Stimulated activated naive CD8-positive, alpha-beta T cell treated with anti-CD3 and anti-CD28 coated beads, Interleukin-15, amount 100 ng/mL, for 72 hours (primary cell): ENCODE measurements at places on chromosomes 12 and 14.

- peak; percentile 61 for DNase-seq
Observed at GRCh38 chr14:92613008-92613658, 99.6 kb downstream of the RIN3 start.

DNA sequence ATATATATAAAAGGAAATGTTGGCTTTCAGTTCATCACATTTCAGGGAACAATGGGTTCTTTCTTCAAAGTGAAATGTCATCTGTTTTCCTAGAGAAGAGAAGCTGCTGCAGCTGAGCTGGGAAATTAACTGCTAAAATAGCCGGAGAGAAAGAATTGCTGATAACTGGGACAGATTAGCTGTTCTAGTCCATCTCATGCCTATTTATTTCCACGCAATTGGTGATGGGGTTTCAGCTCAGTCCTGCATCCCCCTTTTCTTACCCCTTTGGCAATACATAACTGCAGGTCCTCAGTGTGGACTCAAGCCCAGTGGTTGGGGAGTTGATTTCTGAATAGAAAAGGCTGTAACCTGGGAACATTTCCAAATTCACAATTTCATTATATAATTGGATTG is 436.9 kb upstream of the TMEM132C start:
- DNase-seq: no peak

DNA sequence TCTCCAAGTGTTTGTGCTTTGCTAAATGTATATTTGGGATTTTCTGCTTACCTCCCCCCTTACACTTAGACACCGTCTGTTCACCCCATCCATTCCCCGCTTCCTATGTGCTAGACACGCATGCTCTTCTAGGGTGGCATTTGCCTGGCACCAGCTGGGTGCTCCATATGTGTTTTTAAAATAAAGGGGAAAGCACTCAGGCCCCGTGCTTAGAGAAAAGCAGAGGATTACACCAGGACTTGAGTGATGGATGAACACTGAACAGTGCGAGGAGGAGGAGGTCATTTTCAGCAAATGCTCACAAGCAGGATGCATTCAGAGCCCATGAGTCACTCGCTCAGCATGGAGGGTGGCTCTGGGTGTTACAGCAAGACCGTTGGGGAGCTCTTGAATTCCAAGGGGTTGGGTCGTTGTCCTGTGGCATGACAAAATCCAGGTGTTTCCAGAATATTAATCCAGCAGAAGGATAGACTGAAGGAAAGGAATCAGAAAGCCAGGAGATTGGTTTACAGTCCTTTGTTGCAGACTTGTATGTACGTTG is 2.9 kb upstream of the BDKRB1 start:
- DNase-seq: no peak

GRCh38 chr12:123713823-123714585 is 1.9 kb downstream of the ATP6V0A2 start:
- no peak for DNase-seq

DNA sequence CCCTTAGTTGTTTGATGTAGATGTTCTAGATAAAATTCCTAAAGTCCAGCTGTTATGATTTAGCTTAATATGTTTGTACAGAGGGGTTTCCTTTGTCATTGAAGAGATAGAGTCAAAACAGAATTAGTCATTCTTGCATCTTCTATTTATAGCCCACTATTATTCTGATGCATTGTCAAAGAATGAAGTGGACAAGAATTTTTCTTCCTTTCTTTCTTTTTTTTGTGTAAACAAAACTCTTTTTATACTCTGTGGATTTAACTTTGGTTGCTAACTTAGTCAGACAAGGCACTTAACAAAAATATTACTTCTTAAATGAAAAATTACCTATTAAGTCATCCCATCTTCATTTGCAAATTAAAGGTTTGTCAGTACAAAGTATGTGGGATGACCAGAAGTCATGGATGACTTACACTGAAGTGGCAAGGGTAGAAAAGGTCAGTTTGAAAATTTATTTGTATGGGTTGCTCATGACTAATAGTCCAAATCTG is 215.6 kb upstream of the DDHD1 start:
- DNase-seq: no peak

DNA sequence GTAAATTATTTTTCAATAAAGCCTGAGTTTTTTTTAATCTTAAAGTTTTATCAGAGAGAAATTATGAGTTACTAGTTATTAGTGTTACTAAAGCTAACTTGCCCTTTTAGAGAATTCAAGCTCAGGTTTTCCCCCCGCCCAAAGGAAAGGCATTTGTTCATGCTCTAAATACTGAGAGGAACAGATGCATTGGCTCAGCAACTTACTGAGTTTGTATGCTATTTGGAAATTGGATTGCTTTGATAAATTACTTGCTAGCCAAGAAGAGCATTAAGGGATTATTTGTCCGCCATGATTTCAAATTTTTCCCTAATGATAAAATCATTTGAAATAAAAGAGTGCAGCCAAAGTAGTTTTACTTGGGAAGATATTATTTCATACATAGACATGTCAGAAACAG is 149.4 kb downstream of the METTL25 start:
- DNase-seq: no peak

DNA sequence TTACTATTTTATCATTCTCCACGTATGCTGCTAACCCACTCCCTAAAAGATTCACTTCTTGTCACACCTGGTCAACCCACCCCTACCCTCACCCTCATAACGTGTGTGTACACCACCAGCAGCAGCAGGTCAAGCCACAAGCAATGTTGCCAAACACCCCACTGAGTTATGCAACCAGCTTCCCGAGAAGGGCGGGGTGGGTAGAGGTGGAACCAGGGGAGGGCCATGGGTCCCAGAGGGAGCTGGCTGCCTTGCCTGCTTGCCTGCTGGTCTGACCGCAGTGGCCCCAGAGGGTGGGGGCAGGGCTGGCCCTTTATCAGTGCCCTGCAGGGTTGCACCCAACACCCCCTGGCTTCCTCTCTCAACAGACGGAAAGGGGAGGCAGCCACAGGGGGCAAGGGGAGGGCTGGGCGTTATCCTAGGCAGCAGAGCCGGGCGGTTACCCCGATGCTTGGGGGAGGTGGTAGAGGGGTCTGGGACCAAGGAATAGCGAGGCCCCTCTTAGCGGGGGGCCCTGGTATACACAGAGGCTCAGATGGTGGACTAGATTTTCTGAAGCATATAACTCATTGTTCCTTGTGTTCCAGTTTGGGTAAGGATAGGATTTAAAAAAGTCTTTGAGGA is 3.5 kb upstream of the NFE2 start:
- DNase-seq: no peak

GRCh38 chr14:51922624-51923023 is 62.2 kb downstream of the GNG2 start:
- DNase-seq: no peak

- DNase-seq: no peak
Observed at GRCh38 chr12:109501299-109501698, 23.9 kb downstream of the UBE3B start.

DNA sequence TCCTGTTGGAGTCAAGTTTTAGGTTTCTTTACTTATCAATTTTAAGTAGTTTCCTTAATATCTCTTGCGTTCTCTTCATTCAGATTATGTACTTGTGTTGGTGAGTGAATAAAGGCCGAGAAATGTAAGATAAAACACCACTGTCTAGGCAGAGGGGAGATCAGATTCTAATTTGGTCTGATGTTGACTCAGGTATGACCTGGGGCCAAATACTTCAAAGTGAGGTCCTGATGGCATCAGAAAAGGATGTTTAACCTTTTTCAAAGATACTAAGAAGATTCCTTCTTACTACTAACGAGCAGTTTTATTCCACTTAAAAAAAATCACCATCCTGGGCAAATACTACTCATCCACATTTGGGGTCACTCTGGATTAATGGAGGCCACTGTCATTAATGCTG is 26.9 kb downstream of the APPL2 start:
- no peak for DNase-seq

GRCh38 chr12:121610239-121611149 is 15.8 kb upstream of the ORAI1 start:
- no peak for DNase-seq

DNA sequence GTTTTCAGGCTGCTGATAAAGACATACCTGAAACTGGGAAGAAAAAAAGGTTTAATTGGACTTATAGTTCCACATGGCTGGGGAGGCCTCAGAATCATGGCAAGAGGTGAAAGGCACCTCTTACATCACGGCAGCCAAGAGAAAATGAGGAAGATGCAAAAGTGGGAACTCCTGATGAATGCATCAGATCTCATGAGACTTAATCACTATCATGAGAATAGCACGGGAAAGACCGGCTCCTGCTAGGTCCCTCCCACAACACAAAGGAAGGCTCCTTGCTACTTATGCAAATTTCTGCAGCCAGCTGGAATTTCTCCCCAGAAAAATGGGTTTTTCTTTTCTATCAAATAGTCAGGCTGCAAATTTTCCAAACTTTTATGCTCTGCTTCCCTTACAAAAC is 174.1 kb upstream of the RMST start:
- no peak for DNase-seq

DNA sequence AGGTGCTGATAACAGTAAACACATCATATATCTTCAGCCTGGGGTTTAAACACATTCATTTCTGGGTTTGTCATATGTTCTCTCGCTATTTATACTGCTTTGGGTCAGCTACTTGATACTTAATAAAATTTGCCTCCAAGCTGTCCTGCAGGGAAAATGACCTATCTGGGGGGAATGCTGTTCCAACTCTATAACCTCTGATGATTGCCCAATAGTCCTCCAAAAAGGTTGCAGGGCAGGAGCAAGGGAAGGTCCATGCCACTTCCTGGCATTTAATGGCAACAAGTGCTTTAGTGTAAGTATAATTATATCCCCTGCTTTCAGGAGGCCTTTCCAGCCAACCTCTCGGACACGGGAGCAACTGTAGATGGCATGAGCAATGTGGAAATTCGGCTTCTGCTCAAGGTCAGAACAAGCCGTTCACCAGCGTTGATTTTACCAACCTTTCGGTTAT is 198.0 kb upstream of the EEA1 start:
- no peak for DNase-seq

- DNase-seq: no peak
Observed at GRCh38 chr12:113242026-113242418, 20.8 kb downstream of the TPCN1 start.

- DNase-seq: no peak
Observed at GRCh38 chr14:95125221-95125620, 32.1 kb downstream of the DICER1 start.

DNA sequence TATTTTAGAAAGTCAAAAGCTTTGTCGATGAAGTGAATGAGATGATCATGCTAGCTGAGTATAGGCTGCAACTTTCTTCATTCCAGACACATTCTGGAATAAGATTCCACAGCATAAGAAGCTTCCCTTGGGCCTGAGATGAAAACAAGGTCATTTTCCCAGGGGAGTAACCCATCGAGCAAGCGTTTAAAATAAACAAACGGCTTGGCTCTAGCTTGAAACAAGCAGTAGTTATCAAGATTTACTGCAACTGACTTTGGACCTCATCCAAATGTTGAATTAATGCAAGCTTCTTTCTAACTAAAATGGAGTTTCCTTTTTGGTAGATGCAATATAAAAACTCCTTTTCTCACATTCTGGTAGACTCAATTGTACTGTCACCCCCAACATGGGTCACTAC is 23.0 kb downstream of the KCNJ8 start:
- DNase-seq: no peak

GRCh38 chr14:70882776-70883492 is 24.3 kb upstream of the PCNX1 start:
- no peak for DNase-seq

DNA sequence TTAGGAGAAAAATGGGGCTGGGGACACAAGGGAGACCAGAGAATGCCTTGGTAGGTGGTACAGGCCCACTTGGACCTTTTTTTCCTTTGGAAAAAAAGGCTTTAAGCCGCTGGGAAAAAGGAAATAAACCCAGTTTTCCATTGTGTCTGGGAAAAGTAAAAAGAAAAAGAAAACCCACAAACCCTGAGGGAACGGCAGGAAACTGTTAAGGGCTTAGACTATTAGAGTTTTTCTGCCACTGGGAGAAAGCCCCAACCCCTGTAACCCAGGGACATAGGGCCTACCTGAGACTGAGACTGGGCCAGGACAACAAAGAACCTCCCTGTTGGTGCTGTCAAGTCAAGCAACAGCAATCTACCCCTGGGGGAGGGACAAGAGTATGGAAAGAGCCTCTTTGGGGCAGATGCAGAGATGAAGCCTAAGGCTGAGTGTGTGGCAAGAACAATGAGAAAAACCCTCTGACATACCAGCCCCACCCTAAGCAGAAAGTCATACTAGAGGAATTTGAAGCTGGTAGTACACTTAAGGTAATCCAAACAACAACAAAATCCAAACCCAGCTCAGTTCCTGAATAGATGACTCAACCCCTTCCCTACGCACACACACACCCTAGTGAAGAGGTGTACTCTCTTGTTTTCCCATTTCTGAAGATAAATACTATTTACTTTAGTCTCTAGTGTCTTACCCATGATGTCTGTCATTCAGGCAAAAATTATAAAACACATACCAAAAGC is 22.8 kb downstream of the ATF1 start:
- DNase-seq: no peak

DNA sequence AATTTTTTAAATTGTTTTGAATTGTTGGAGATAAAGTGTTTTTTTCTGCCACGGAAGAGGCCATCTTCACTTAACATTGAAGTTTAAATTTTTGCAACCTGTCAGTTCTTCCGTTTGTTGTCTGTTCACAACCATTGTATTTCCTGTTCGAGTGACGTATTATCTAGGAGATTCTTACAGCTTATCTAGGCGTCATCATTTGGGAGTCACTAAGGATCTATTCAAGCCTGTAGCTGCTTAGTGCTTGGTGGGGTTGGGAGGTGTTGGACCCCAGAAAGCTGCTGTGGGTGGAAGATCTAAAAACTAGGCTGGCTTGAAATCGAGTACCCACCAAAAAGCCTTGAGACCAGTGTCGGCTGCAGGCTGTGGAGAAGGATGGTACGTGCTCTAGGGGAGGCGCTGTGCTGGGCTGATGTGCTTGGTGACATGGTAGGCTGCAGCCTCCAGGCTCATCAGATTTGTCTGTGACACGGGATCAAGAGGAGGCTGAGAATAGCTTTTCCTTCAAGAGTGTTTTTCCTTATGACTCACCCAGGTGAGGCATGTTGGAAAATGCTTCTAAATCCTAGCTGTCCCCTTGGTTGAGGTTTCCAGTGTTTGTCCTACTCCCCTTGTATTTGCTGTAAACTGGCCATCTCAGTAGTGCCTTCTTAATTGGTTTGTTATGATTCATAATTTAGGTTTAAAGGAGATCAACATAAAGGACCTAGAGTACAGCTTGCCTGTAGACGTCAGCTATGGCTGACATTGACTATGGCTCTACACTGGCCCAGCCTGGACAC is 57.8 kb downstream of the ATG14 start:
- no peak for DNase-seq

DNA sequence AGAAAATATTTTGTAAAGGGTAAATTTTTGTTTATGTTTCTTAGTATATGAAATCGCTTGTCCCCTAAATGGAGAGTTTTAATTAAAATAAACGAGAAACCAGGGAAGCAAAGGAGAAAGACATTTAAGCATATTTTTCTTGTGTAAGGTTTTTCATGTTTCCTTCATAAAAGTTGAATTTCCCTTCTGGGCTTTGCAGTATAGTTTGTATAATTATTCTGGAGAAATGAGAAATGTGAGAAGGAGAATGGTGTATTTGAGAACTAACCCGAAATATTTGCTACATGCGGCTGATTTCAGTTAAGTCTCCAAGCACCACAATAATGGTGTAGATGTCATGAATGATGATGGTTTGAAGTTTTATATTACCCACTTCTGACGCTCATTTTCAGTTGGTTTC is 307.7 kb upstream of the SEL1L start:
- no peak for DNase-seq
